CD4-positive, alpha-beta memory T cell (primary cell): ENCODE measurements at places on chromosomes 11 and 22.

- no peak for DNase-seq
- no peaks in the 10 kb centered on the region for H3K27me3 ChIP-seq
- H3K27ac ChIP-seq, result no peak overlapping the region
- H3K36me3 ChIP-seq, result no peaks in the 10 kb centered on the region
These were observed 13.2 kb downstream of the FZD4 start for GRCh38 chr11:86941871-86942599.

DNA sequence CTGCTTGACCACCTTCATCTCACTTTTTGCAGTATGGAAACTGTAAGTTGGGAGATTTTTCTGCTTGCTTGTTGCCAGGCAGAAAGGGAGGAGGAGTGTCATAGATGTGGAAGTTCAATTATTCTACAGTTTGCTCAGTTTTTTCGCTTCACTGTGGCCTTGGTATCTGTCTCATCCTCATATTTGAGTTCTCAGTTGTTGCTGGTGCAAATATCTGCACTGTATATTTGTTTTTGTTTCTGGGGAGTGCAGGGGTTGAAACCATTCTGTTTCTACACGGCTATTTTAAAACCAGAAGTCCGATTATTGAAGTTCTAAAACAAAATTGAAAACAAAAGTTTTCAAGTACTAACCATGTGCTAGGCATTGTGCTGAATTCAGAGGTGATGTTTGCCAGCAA lies 153.4 kb downstream of the JRKL start:
- no peaks in the 10 kb centered on the region for H3K36me3 ChIP-seq
- H3K27ac ChIP-seq, result no peak overlapping the region
- H3K27me3 ChIP-seq, result no peaks in the 10 kb centered on the region

DNA sequence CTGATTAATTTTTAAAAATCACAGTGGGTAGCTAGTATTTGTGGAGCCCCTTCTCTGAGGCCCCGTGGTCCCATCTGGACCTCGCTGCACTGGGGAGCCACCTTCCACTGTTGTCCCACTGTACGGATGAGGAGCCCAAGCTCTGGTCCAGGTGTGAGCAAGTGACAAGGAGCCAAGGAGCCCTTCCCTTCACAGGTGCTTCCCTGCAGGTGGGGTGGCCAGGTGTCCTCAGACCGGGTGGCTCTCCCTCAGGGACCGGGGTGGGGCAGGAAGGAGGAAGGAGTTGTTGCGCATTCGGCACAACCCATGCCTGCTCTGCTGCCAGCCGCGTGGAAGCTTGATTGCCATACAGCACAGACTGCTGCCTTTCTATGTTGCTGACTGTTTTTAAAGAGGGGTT lies 10.4 kb upstream of the SEPTIN5 start:
- no peaks in the 10 kb centered on the region for H3K27me3 ChIP-seq
- no peak for DNase-seq
- H3K4me1 ChIP-seq, result no peaks in the 10 kb centered on the region
- H3K36me3 ChIP-seq, result no peaks in the 10 kb centered on the region
- H3K4me3 ChIP-seq, result no peak overlapping the region

- H3K4me1 ChIP-seq, result no peaks in the 10 kb centered on the region
- no peak within 1 kb of the TSS for H3K4me3 ChIP-seq
- no peaks in the 10 kb centered on the region for H3K36me3 ChIP-seq
These were observed at the start of gene TCN1 for GRCh38 chr11:59866397-59866796. Gene TCN1 (minus strand): TSS chr11:59866487. CDS start chr11:59866470, 17 bp downstream.

DNA sequence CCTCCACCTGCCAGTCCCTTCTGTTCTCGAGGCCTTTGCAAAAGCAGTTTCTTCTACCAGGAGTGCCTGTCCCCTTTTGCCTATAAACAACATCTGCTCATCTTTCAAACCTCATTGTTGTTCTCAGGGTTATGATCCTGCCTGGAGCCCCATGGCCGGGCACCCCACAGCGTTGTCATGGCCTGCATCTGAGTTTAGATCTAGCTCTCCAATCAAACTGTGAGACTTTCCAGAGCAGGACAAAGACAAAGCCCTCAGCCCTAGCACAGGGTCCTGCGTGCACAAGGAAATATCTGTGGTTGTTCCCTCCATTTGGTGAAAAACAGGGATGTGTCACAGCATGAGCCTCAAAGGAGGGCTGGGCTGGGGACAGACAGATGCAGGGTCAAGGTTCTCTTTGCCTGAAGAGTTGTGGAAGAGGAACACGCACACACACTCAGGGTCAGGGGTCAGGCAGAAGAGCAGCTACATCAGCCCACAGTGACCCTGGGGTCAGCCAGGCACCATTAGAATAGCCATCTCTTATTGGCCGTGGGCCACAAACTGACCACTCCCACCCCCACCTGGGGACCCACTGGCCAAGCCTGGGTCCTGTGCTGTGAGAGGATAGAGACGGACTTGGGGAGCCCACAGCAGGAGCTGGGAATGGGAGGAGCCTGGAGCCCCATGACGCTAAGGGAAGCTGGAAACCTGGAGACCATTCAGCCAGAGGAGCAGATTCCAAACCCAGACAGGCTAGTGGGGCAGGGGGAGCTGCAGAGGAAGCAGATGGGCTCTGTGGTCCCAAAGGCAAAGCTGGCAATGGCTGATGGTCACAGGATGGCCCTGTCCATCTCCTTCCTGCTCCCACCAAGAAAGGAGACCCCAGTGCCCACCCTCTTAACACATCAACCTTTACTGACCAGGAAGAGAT lies 99.4 kb downstream of the PDE2A start:
- H3K27ac ChIP-seq, result no peak overlapping the region
- H3K4me3 ChIP-seq, result no peak overlapping the region
- no peaks in the 10 kb centered on the region for H3K4me1 ChIP-seq
- no peaks in the 10 kb centered on the region for H3K36me3 ChIP-seq
- DNase-seq, result no peak
